ENCODE measurements at places on chromosomes 16 and 17. TPM values are rescaled to one million over a fixed set of nuclear protein-coding genes. Genes with fewer than 3 reads are reported as not detected.

Gene CA5A
- not detected for total RNA-seq

DNA sequence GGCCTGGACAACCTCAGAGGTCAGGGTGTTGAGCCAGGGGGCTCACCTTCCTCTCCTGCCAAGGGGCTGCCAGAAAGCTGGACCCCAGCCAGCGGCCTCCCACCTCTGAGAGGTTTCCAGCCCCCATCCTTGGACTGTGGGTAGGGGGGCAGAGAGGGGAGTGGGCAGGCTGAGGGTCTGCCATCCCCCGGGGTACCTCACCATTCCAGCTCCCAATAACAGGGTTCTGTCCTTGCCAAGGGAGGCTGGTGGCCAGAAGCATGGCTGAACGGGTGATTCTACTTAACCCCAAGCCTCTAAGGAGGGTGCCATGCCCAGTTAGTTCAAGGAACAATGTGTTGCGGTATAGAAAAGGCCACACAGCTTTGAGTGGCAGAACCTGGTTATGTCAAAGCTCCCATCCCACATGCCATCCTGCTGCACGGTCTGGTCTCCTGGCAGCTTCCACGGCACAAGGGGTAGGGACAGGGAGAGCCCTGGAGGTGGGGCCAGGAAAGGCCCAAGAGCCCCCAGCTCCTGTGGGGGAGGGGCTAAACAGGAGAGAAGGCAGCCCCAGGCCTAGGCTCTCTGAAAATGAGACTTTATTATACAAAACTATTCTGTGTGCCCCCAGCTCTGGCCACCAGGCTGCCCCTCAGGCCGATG, 19.8 kb downstream of the B9D1 start:
- H3K4me1 ChIP-seq: no peaks in the 10 kb centered on the region
- no peak overlapping the region for H3K4me3 ChIP-seq
- peaks cover 22% of the 10 kb centered on the region for H3K27me3 ChIP-seq
- no peak overlapping the region for H3K27ac ChIP-seq
- DNase-seq: no peak

- H3K27me3 ChIP-seq: peaks cover 14% of the 10 kb centered on the region
- H3K36me3 ChIP-seq: peaks cover 1% of the 10 kb centered on the region
- no peak overlapping the region for H3K27ac ChIP-seq
- H3K4me3 ChIP-seq: no peak overlapping the region
- peaks cover 10% of the 10 kb centered on the region for H3K4me1 ChIP-seq
Observed at GRCh38 chr17:5033352-5034015, 1.7 kb downstream of the SLC52A1 start.

Gene TP53TG3
- total RNA-seq: not detected

GRCh38 chr16:67959536-67960329, 8.7 kb downstream of the SLC12A4 start:
- H3K27ac ChIP-seq: no peak overlapping the region
- H3K4me3 ChIP-seq: no peak overlapping the region
- no peaks in the 10 kb centered on the region for H3K4me1 ChIP-seq
- H3K27me3 ChIP-seq: no peaks in the 10 kb centered on the region
- peaks cover 6% of the 10 kb centered on the region for H3K36me3 ChIP-seq

DNA sequence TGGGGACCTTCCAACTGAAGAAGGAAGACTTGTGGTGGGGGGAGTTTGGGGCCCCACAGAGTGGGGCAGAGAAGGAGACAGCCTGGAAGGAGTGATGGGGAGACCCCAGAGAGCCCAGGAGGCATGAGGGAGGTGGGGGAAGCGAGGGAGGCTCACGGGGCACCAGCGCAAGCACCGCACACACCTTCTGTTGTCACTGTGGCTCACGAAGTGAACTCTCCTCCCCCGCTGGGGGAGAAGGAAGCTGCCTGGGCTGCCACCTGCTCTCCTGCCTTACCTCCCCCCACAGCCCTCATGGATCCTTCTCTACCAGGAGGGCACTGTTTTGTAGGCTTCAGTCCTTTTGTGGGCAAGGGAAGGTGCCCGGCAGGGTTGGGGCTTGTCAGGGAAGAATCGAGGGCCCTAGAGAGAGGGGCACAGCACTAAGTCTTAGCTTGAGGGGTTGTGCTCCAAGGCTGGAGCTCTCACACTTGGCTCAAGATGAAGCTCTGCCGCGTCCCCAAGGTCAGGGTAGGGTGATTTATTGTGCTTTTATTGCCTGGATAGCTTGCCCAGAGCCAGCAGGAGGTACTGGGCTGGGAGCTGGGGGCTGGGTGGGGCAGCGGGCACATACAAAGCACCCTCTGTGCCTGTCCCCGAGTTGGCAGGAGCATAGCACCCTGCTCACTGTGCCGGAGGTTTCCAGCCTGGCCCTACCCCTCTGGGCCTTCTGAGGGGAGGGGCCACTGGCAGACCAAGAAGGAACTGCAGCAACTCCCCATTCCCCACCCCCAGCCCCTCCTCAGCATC, 4.6 kb upstream of the STARD3 start:
- H3K4me1 ChIP-seq: peaks cover 4% of the 10 kb centered on the region
- H3K36me3 ChIP-seq: no peaks in the 10 kb centered on the region
- DNase-seq: no peak
- H3K27ac ChIP-seq: no peak overlapping the region
- no peak overlapping the region for H3K4me3 ChIP-seq

- H3K4me3 ChIP-seq: no peak overlapping the region
- peaks cover 5% of the 10 kb centered on the region for H3K4me1 ChIP-seq
- no peak for DNase-seq
- H3K27ac ChIP-seq: no peak overlapping the region
- no peaks in the 10 kb centered on the region for H3K36me3 ChIP-seq
Observed at GRCh38 chr17:7809086-7809790, 24.8 kb upstream of the KDM6B start.

- no peaks in the 10 kb centered on the region for H3K36me3 ChIP-seq
- no peak for DNase-seq
- no peak overlapping the region for H3K4me3 ChIP-seq
- H3K27me3 ChIP-seq: peaks cover 6% of the 10 kb centered on the region
- H3K27ac ChIP-seq: no peak overlapping the region
- H3K4me1 ChIP-seq: no peaks in the 10 kb centered on the region
Observed at GRCh38 chr16:87656328-87656727, 54.0 kb downstream of the JPH3 start.

Data from activated naive CD8-positive, alpha-beta T cell treated with anti-CD3 and anti-CD28 coated beads for 36 hours (primary cell).